ENCODE measurements at places on chromosomes 7 and 10.
A peak's percentile ranks its signal among the peaks of the same experiment; 100 is the strongest.

- no peak for DNase-seq
Observed at GRCh38 chr10:121708728-121709674, 110.8 kb upstream of the FGFR2 start.

DNA sequence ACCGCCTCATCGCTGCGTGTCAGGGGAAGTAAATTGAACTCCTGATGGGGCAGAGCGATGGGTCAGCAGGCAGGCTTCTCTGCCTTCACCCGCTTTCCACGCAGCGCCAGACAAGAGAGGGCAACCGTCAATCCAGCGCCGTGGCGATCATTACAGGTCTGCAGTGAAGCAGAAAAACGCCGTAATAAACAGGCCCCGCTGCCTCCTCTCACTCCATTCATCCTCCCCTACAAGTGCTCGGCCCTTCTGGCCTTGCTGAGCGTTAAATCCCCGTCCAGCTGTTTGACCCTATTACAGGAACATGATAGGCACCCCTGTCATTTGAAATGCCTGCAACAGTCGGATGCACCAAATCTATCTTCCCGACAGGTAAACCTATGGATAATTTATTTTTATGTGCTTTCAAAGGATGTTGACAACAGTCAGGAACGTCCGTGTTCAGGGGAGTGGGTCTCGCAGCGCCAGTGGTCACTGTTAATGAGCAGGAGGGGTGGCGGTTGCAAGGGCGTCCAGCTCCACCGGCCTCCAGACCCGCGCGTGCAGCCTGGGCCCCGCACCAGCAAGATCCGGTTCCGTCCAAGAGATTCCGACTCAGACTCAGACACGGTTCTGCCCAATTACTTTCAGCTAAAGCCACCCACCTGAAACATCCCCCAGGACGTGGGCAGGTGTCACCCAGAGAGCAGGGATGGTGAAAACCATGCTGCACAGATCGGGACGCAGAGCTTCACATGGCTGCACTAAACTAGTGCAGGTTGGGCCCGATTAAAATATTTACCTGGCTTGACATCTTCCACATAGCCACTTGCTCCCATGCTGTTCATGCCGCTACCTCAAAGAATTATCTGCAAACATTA, 508.0 kb upstream of the MGMT start:
- DNase-seq: no peak

DNA sequence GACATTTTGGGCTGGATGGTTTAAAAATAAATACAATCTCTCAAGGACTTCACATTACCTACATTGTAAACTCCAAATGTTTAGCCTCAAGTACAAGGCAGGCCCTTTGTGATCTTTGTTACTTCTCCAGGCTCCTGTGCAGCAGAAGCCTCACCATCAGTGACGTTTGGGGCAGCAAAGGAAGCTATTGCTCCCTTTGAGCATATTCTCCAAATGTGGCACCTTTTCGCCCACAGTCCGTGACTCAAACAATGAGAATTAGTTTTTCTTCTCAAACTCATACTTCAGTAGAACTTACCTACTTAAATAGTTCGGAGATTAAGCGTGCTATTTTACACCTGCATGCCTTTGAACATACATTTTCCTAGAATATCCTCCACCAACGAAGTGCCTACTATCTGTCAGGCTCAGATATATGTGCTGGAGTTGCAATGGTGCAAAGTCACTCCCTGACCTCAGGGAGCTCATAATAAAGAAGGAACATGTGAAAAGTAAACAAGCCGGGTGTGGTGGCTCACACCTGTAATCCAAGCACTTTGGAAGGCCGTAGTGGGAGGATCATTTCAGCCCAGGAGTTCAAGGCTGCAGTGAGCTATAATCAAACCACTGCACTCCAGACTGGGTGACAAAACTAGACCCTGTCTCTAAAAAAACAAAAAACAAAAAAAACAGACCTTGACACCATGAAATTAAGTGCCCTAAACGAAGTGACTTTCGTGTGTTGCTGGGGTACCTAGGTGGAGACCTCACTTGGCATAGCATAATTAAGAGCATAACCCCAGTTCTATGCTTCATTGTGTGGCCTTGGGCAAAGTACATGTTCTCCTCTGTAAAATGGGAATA, 1.2 kb upstream of the ABCF2 start:
- DNase-seq: no peak

DNA sequence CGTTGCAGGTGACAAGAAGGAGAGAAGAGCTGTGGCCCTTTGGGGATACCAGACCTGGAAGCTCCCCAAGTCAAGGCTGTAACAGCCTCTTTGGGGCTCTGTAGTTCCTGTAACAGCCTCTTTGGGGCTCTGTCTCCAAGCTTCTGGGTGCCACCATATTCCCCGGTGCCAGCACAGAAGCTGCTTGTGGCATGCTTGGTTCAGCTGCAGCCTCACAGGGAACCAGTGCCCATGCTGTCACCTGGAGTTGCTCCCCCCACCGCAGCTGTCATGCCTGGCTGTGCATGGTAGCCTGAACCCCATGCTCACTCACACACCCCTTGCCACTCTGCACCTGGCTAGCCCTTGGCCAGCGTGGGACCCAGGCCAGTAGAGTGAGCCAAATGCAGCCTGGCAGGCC, 109.1 kb downstream of the ELAPOR2 start:
- no peak for DNase-seq

- no peak for DNase-seq
Observed at GRCh38 chr7:136938476-136938875, 70.0 kb downstream of the CHRM2 start.

- peak; percentile 11 for DNase-seq
Observed at GRCh38 chr10:63007112-63007511, 126.0 kb upstream of the NRBF2 start.

GRCh38 chr10:128062881-128063563, 63.2 kb downstream of the MKI67 start:
- peak; percentile 73 for DNase-seq

DNA sequence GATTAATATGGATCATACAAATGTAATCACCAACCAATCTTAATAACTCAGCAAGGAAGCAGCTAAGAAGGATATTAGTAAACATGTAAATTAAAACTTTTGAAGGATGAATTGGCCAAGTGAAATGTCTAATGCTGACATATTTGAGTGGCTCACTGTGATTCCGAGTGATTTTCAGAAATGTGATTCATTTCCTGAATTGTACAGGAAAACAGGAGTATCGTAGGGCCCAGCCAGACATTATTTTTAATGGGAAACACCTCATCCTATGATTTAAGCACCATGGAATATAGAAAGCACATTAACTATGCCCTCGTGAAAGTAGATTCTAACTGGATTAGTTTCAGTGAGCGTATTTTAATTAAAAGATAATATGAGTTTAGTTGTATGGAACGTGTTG, 82.3 kb downstream of the LHFPL3 start:
- no peak for DNase-seq

- DNase-seq: peak; percentile 51
Observed at GRCh38 chr7:92837000-92837749, 802 bp upstream of the CDK6 start.

GRCh38 chr7:22332461-22332870, 24.5 kb downstream of the RAPGEF5 start:
- no peak for DNase-seq

DNA sequence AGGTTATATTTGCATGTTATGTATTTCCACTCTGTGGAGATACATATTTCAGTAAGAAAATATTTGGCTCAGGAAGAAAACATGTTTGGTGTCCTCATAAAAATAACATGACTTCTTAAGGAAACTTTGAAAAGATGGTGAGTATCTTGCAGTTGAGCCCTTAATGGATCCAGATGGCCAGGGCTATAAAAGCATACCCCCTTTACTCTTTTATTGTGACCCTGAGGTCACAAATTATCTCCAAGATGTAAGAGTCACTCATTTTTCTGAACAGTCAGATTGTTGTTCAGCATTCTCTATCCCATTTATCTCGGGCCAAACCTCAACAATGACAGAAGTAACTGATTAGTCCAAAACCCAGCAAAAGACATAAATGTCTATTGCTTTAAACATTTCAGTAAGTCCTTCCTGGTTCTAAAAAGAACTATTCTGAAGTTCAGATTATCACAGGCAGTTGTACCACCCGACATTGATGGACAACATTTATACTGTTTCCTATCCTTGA, 539.4 kb downstream of the PARD3 start:
- no peak for DNase-seq

GRCh38 chr7:151895008-151895630, 18.2 kb upstream of the PRKAG2 start:
- no peak for DNase-seq

DNA sequence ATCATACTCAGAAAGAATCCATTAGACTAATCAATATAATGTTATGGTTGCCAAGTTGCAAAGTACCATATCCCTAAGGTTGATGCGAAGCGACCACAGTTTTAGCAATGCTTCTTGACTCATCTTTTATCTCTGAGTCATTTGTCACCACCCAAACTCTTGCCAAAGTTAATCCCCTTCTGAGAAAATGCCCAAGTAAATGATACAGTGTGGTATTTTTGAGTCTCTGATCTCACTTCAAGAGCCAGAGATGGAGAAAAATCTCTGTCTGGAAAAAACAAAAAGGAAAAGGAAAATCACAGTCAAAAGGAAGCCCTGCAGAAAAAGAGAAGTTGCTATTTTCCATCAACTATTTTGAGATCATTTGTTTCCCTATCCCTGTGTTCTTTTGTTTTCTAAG, 26.7 kb upstream of the OTUD1 start:
- peak; percentile 41 for DNase-seq

- no peak for DNase-seq
Observed at GRCh38 chr7:48168159-48168558, 3.1 kb upstream of the ABCA13 start.

GRCh38 chr10:17771017-17771416, 19.0 kb downstream of the TMEM236 start:
- DNase-seq: no peak

DNA sequence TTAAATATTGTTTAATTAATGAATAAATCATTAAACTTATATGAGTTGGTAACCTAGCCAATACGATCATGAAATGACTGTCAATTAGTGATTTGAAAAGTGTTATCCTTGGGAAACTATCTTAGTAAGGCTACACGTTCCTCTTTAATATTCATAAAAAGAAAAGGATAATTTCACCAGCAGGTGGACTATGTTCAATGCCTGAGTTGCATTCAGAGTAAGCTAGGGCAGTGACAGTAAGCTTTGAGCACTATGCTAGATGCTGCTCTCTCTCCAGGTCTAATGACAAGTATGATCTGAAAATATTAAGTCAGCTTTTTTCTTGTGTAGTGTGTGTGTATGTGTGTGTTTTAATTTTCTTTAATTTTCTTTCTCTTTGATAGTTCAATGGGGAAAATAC, 486.3 kb upstream of the PCDH15 start:
- DNase-seq: no peak

GRCh38 chr7:150940431-150941102, 37.6 kb downstream of the KCNH2 start:
- no peak for DNase-seq

- DNase-seq: peak; percentile 3
Observed at GRCh38 chr10:60114765-60115586, 208.6 kb upstream of the CCDC6 start.

DNA sequence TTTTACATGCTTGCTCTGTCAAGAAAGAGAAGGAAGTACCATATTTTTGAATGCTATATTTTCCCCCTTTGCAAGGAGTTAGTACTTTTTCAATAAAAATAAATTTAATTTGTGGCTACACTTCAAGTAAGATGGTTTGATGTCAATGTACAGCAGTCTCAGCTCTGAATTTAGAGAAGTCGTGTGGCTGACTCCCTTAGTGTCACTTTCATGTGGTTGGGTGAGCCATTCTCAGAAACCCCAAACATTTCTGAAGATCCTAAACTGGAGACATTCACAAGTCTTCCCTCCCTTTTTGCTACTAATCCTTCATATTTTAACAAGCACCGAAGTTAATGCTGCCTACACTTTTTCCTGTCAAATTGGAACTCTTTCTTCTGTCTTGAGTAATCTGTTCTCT, 244.4 kb downstream of the DYNC1I1 start:
- no peak for DNase-seq

DNA sequence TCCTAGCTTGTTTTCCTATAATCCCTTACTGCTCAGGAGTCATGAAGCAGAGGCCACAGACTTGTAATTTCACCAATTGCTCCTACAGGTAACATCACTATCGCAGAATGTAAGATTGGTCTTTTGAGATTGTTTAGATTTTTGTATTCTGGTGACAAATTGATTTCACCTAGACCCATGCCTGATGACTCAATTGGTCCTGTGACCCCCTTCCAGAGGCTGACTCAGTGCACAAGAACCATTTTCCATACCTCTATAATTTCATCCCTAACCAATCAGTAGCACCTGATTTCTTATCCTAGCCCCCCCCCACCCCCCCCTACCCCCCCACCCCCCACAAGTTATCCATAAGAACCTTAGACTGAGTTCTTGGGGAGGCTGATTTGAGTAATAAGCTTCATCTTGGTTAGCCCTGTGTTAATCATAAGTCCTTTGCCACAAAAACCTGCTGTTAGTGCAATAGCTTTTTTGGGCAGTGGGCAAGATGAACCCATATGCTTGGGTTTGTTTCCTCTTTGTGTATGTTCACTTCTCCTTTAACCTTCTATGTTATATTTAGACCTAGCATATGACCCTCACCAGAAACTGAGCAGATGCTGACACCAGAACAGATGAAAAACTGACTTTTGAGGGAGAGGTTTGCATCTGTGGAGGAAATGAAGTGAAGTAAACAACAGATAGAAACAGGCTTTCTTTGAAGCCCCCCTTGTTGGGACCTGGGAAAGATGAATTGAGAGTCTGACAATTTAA, 187.1 kb downstream of the KIF20B start:
- no peak for DNase-seq

DNA sequence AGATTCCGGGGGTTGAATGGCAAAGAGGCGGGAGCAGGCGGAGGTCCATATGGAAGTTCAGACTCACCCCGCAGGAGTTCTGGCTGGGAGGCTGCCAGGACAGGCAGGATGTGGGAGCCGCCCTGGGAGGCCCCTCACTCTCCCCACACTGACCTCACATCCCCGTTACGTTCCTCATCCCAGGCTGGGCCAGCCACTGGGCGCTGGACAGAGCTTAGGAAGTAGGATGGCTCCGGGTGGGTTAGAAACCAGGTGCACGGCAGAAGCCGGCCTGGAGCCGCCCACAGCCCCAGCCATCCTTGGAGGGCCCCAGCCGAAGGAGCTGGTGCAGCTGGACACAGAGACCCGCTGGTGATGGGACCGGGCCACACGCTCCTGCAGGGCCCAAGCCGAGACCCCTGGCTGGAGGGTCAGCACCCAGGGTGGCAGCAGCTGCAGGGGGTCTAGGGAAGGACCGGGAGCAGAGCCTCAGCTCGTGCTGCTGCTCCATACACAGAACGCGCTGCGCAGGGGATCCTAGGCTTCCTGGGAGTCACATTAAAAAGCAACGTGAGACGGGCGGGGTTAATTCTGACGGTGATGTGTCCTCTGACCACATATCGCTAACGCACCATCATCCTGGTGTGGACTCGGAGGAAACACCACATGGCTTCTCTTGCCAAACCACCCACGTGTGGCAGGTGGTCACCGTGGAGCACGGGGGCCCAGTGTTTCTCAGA, 98.6 kb upstream of the DIP2C start:
- DNase-seq: no peak

- no peak for DNase-seq
Observed at GRCh38 chr7:33716581-33717477, 188.5 kb upstream of the BMPER start.

Data from activated CD8-positive, alpha-beta T cell treated with anti-CD3 and anti-CD28 coated beads for 36 hours (primary cell).